ENCODE measurements at places on chromosomes 7 and 10. TPM values are rescaled to one million over a fixed set of nuclear protein-coding genes. Genes with fewer than 3 reads are reported as not detected.

HTR5A gene
- not detected for total RNA-seq

SEMA3A gene
- total RNA-seq = 187 TPM

FAM237B gene
- total RNA-seq = not detected

DNA sequence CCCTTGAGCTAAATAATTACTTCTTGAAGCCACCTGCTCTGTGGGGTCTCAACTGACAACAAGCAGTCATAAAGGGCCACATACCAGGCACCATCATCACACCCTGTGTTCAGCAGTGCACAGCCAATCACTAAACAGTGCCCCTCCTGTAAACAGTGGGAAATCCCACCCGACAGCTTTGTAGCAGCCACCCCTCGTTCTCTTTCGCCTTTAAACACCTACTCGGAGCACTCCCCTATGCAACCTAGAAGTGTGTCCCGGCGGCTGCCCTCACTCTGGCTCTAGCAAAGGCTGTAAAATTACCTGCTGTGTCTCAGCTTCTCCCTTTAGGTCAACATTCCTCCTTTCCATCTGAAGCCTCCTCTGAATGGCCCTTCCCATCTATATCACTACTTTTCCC is 111.9 kb downstream of the TCERG1L start:
- no peaks in the 10 kb centered on the region for H3K4me1 ChIP-seq
- no peak for DNase-seq
- H3K36me3 ChIP-seq = no peaks in the 10 kb centered on the region
- H3K4me3 ChIP-seq = no peak overlapping the region

DNA sequence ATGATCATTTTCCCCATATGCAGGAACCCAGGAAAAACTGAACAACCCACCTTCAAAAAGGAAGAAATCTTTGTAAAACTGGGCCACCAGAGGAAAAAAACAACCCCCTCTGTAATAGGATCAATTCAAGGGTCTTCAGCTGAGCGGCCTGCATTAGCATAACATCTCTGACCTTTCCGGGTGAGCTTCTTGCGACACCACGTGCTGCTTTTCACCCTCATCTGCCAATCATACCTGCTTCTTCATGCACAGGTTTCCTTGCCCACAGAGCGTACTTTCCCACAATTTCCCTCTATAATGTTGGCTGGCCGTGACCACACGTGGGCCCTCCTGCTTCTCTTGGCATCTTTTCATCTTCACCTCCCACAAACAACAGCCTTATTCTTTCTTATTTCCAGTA is 284.3 kb upstream of the NEBL start:
- H3K36me3 ChIP-seq = no peaks in the 10 kb centered on the region
- H3K4me1 ChIP-seq = no peaks in the 10 kb centered on the region
- DNase-seq = no peak
- H3K27ac ChIP-seq = no peak overlapping the region
